ENCODE measurements at places on chromosomes 2 and 18. TPM values are rescaled to one million over a fixed set of nuclear protein-coding genes. Genes with fewer than 3 reads are reported as not detected.

DNA sequence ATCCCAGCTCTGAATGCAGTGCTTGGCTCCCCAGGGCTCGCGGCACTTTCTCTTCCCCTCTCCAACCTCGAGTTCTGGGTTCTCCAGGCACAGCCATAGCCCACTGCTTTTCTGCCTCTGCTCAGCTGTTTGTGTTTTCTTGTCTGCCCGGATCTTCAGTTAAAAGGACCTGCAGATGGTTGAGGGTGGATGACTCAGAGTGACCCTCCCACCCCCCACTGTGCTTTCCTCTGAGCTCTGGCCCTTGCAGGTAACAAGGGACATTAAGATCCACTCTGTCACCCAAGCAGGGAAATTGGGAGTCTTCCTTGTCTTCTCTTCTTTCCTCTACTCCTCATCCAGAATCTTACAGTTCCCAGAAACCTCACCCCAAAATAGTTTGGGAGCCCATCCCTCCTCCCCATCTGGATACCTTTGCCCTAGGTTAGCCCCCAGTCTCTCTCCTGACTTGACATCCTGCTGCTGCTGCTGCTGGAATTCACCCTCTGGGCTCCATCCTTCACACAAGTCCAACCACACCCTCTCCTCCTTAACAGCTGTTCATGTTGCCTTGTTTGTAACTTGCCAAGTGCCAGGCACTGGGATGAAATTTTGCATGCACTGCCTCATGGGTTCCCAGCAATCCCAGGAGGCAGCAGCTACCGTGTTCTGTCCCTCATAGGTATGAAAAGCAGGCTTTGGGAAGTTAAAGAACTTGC lies 157.9 kb upstream of the TTC39C start:
- no peak for DNase-seq

- DNase-seq = no peak
Measured at GRCh38 chr2:70705160-70705850, 62.7 kb downstream of the ADD2 start.

- DNase-seq = no peak
Measured at GRCh38 chr2:51829477-51829876, 797.5 kb upstream of the NRXN1 start.

DNA sequence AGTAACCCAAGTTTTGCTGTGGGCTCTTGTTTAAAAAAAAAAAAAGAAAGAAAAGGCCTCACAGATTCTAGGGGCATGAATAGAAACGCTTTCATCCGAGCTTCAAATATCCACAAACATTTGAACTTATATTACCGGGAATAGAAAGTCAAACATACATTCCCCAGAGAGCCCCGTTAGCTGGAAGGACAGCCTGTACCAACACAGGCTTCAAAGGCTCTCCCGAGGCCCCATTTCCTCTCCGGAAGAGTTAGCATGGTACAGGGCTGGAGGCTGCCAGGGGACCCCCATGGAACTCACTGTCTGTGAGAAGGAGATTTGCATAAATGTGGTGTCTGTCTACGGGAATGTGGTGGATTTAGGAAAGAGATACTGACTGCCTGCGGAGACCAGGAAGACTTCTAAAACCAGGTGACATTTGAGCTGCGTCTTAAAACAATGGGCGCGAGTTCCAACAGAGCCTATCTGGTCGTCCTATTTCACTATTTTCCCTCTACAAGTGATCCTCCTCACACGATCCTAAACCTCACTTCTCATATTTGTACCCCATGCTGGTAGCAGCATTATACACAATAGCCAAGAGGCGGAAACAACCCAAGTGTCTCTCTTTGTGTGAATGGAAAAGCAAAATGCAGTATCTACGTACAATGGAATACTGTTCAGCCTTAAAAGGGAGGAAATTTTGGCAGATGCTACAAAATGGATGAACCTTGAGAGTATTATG lies 820 bp upstream of the MATN3 start:
- DNase-seq = no peak

DNA sequence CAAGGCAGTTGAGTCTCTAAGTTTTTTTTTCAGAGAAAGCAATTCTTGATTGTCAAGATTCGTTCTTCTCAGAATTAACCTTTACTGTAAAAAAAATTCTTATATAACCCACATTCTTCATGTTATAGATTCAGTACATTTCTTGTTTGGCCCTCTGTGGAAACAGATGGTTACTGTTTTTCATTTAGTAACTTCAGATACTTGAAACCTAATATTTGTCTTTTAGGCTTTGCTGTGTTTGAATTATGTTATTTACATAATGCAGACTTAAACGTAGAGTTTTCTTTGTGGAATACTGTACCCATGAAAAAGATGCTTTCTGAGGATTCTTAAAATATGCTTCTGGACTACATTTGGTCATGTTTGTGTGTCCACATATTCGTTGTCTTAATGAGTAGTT lies 48.2 kb downstream of the EML4 start:
- no peak for DNase-seq

GRCh38 chr2:200310545-200310971 lies 4.1 kb downstream of the SPATS2L start:
- DNase-seq = no peak

PLCL1 gene
- total RNA-seq = 2.0 TPM

CYB5A gene
- total RNA-seq = 36.8 TPM

LYG2 gene
- not detected for total RNA-seq

GRCh38 chr2:196073521-196073920 lies 4.9 kb upstream of the DNAH7 start:
- DNase-seq = no peak

GRCh38 chr2:85862426-85862825 lies 26.4 kb downstream of the ST3GAL5 start:
- DNase-seq = no peak

DNA sequence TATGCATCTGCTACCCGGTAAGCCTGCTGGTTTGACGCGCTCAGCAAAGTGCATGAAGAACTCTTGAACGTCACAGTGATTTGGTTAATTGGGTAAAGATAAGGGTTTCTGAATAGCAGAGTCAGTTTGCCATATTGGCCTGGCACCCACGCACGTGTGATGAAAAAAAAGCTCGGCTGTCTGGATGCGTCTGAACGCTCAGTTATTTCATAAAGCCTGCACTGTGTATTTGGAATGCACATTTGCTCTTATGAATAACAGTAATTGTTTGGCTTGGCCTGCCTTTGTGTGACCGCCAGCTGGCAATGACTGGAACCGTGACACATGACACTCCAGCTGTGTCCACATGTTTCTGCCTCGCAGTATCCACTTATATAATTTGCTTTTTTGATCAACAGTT lies 129.2 kb upstream of the MEIS1 start:
- no peak for DNase-seq

MCEE gene
- total RNA-seq = 14.3 TPM

CDKL4 gene
- total RNA-seq = 0.11 TPM

DNA sequence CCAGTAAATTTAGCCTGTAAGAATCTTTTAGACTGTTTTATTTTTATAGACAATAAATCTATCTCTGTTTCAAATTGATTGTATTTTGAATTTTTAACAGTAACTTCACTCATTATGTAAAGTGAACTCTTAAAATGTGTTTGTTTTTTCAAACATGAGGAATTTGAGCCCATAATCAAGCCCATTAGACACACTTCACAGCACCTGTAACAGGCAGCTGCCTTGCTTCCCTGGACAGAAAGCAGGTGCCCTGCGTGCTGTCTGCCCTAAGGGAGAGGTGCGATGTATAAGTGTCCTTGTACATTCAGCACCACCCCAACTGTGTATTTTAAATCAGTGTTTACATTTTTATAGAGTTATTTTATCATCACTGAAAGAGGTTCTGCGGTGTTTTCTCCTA lies 186.5 kb upstream of the TPO start:
- DNase-seq = no peak

GRCh38 chr18:28007841-28008240 lies 169.1 kb downstream of the CDH2 start:
- DNase-seq = no peak

- DNase-seq = peak; percentile 15
Measured at GRCh38 chr18:36828157-36828629, 609 bp downstream of the TPGS2 start.

DNA sequence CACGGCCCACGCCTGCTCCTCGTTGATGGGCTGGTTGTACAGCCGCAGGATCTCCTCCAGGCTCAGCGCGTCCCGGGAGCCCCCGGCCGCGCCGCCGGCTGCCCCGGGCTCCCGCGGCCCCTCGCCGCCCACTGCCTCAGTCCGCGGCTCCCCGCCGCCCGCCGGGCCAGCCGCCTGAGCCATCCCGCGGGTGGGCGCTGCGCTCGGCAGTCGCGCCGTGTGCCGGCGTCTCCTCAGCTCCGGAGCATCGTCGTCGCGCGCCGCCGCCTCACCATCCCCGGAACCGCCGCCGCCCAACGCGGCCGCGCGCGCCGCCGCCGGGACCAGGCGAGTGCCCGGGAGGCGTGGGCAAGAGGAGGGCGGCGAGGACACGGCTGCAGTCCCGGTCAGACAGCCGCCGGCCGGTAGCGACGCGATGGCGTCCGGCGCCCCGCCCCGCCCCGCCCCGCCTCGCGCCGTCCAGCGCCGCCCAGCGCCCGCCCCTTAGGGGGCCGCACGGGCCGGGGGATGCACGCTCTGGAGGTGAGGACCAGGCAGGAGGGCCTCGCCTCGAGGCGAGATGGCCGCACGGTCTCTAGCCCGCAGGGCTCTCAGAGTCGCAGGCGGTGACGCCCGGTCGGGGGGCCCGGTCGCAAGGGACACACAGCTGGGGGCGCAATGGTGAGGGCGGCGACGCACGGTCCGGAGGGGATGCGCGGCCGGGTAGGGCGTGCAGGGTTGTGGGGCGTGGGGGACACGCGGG lies at the start of gene SPIRE1:
Gene SPIRE1, minus strand, starts transcription at position 424 of the 742 bp plus-strand sequence. Its CDS starts 241 bp downstream, at position 183.
- peak; percentile 34 for DNase-seq

CKAP2L gene
- total RNA-seq = 27.2 TPM

GRCh38 chr18:5451150-5451549 lies 92.6 kb downstream of the EPB41L3 start:
- no peak for DNase-seq

MYO3B gene
- total RNA-seq = 13.7 TPM

DNA sequence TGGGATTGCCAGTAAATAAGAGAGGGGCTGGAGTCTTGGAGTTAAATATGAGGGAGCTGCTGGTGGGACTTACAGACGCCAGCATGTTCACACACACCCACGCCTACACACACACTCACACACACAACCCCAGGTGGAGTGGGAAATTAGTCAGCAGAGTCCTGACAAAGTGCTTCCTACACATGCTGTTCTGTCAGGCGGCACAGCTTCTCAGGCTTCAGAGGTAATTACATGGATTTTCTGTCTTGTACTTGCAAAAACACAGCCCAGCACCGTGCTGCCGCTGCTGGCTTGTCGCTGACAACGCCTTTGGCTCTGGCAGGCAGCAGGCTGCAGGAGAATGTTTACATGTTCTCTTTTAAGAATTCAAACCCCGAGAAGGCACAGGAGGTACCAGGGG lies 1186.3 kb upstream of the CELF4 start:
- no peak for DNase-seq

GRCh38 chr2:82139979-82140611 lies 1835.5 kb upstream of the LRRTM1 start:
- no peak for DNase-seq

DNA sequence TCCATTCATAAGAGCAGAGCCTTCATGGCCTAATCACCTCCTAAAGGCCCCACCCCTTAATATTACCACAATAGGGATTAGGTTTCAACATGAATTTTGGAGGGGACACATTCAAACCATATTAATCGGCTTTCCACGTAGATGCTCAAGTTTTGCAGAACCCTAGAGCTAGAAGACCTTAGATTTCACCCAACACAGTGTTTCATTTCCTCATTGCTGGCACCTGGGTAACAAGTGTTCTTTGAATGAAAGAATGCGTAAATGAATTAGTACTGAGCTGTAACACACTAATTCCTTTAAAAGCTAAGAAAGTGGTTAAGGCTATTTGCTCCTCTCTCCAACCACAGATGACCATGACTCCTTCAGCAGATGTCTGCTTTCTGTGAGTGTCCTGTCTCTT lies 252.5 kb downstream of the SMAD2 start:
- DNase-seq = no peak

GRCh38 chr18:27428716-27429475 lies 243.8 kb upstream of the CHST9 start:
- no peak for DNase-seq

ATOH8 gene
- total RNA-seq = 0.07 TPM

DNA sequence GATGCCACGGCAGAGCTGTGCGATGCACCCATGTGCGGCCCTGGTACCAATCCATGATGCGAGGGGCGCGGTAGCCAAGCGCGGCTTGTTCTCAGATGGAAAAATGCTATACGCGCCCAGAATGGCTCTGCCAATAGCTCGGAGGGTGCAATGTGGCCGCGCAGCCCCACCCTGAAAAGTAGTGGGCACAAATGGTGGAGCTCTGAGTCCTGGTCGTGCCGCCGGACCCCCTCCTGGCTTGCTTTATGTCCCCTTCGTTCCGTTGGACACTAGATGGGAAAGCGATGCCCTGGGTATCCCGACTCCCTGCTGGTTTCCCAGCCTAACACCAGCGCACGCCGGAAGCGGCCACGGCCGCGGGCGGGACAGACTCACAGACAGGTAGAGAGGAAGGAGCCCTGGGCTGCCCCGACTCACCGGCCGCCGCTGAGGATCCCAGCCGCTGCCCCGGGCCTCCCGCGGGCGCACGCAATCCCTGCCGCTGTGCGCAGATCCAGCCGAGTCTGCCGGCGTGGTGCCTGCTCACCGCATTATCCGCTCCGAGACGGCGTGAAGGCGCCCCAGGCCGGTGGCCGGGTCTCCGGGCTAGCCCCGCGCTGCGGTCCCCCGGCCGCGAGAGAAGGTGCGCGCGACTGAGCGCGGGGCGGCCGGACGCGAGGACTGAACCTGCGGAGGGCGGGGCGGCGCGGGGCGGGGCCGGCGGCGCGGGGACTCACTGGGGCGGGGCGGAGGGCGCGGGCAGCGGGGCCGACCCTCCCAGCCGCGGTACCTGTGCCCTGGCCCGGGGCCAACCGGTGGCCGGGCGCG lies at the start of gene CDC42EP3:
Gene CDC42EP3, minus strand, starts transcription at position 634 of the 807 bp plus-strand sequence. CDS start 25,055 bp downstream, outside the sequence.
- DNase-seq = peak; percentile 60
